ENCODE measurements at places on chromosomes 7 and 10.

GRCh38 chr7:40899151-40899550, 764.3 kb downstream of the SUGCT start:
- DNase-seq = peak; percentile 80

GRCh38 chr7:113608782-113609181, 310.0 kb downstream of the PPP1R3A start:
- DNase-seq = no peak

GRCh38 chr7:102451371-102452054, 13.2 kb downstream of the ALKBH4 start:
- DNase-seq = no peak

DNA sequence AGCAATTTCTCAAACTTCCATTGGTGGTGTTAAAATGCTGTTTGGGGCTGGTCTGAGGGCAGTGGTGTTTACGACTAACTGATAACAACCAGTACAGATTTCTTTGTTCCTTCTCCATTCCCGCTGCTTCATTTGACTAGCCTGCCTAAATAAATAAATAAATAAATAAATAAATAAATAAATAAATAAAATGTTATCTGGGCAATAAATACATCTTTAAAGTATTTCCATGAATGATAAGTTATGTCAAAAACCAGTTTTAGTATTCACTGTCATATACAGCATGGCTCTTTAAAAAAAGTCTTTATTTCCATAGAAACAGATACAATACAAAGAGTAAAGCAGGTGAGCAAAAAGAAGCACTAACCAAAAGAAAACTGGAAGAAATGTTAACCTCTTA, 81.3 kb downstream of the ATE1 start:
- DNase-seq = no peak

DNA sequence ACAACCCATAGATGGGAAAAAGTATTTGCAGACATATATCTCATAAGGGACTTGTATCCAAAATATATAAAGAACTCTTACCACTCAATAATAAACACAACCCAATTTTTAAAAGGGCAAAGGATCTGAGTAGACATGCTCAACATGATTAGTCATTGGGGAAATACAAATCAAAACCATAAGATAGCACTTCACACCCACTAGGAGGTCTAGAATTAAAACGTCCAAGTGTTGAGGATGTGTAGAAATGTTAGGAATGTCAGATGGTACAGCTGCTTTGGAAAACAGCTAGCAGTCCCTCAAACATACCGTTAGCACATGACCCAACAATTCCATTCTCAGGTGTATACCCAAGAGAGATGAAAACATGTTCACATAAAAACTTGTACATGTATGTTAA, 8.3 kb downstream of the PSTK start:
- no peak for DNase-seq

DNA sequence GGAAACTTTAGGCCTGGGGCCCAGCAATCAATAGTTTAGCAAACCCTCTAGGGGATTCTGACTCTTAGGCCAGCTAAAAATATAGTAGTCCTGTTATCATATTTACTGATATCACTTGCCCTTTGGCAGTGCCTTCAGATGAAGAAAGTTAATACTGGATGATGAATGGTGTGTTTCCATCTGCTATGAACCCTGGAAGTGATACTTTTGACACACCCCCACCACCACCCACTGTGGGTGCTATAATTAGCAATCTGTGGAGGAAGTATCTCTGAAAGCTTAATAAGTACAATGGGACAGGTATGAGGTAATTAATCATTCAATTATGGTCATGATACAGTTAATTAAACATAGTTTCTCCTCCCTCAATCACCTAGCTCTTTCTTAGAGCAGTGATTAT, 90.4 kb upstream of the LRRTM3 start:
- DNase-seq = no peak

GRCh38 chr7:149799397-149800168, 26.2 kb upstream of the ZNF467 start:
- no peak for DNase-seq

GRCh38 chr7:20747001-20747400, 39.7 kb downstream of the SP8 start:
- DNase-seq = no peak

GRCh38 chr7:50394315-50394714, 55.8 kb downstream of the FIGNL1 start:
- no peak for DNase-seq

- no peak for DNase-seq
Measured at GRCh38 chr10:78863140-78863905, 205.4 kb upstream of the ZMIZ1 start.

- no peak for DNase-seq
Measured at GRCh38 chr7:39261771-39262170, 284.1 kb downstream of the POU6F2 start.

GRCh38 chr7:84009782-84010181, 184.8 kb downstream of the SEMA3A start:
- DNase-seq = no peak

DNA sequence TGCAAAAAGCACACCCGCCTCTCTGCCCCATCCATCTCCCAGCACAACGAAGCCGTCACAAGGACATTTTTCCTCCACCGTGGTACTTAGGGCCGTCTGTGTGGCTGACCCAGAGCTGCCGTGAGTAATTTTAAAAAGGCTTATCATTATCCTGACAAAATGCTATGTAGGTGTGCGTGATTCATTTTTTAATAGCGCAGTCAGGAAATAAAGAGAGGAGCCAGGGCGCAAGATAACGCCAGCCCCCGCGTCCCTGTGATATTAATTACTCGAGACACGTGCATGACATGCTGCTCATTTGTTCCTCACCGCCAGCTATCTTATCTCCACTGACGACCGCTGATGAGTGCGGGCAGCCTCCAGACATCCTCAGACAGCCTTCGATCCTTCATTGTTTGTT, 332.7 kb upstream of the PFKP start:
- no peak for DNase-seq

- DNase-seq = no peak
Measured at GRCh38 chr10:74175510-74176379, 24.7 kb downstream of the ADK start.

GRCh38 chr7:16455591-16455990, 9.9 kb downstream of the SOSTDC1 start:
- no peak for DNase-seq

DNA sequence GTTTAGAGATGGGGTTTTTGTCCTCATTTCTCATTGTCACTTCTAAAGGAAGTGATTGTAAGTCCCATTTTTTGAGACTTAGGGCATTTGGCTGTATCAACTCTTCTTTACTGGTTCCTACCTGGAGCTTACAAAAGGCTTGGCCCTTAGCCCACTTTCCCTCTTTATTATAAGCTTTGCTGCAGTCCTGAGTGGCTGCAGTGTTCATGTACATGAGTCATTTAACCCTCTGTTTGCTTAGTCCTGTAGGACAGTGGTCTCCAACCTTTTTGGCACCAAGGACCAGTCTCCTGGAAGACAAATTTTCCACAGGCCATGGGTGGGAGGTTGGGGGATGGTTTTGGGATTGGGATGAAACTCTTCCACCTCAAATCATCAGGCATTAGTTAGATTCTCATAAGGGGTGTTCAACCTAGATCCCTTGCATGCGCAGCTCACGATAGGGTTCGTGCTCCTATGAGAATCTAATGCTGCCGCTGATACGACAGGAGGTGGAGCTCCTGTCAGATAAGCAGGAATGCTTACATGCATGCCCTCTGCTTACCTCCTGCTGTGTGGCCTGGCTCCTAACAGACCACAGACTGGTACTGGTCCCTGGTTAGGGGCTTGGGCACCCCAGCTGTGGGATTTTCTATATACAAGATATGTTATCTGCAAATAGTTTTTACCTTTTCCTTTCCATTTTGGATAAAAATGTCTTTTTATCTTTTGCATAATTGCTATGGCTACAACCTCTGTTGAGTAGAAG, 99.7 kb downstream of the CCSER2 start:
- no peak for DNase-seq

GRCh38 chr10:70744617-70745143, 40.5 kb downstream of the TBATA start:
- DNase-seq = no peak

DNA sequence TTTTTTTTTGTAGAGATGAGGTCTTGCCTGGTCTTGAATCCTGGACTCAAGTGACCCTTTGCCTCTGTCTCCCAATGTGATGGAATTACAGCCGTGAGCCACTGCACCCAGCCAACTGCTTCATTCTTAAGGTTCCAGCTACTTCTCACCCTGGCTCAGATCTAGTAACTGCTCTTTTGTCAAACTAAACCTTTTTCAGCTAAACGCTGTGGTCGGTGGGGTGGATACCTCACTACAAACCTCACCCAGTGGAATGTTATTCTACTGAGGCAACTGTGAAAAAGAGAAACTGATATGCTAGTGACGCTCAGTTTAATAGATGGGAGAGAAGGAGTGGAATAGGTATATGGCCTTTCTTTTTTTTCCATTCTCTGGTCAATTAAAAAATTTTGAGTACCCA, 1.7 kb upstream of the MRLN start:
- no peak for DNase-seq

GRCh38 chr10:120278069-120278468, 179.0 kb upstream of the PLPP4 start:
- no peak for DNase-seq
